T-helper 2 cell (primary cell): ENCODE measurements at places on chromosomes 4 and X.

DNA sequence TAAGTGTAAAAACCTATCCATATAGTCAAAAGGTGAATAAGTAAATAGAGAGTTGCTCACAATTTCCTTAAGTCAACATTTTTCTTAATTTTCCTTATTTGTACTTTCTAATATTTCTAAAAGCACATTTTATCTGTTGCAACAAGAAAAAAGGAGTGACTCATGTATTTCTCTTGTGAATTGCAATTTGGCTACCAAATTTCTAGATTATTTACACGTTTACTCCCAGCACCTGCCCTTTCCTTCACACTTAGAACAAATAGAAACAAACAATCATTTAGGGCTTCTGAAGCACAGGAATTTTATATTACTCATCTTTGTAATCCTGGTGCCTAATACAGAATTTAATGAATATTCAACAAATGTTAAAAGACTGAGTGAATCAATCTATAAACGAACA lies 22.2 kb downstream of the BTC start:
- DNase-seq: no peak

DNA sequence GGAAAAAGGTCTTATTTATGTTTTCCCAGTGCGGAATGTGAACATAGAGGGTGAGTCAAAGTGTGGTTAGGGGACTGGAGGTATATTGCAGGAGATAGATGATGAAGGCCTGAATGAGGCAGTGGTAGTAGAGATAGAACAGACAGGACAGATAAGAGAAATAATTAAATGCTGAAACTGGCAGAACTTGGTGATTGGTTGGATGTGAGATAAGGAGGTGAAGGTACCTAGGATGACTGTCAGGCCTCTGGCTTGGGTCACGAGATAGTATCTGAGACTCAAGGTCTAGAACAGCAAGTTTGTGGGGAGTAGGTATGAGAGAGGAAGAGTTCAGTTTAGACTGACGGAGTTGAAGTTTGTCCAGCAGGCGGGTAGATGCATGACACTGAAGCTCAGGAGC lies 3.5 kb downstream of the MND1 start:
- DNase-seq: peak; percentile 78

GRCh38 chr4:181578911-181579310 lies 664.3 kb upstream of the TENM3 start:
- no peak for DNase-seq

- no peak for DNase-seq
Observed at GRCh38 chr4:130705023-130705422, 1609.1 kb downstream of the C4orf33 start.

DNA sequence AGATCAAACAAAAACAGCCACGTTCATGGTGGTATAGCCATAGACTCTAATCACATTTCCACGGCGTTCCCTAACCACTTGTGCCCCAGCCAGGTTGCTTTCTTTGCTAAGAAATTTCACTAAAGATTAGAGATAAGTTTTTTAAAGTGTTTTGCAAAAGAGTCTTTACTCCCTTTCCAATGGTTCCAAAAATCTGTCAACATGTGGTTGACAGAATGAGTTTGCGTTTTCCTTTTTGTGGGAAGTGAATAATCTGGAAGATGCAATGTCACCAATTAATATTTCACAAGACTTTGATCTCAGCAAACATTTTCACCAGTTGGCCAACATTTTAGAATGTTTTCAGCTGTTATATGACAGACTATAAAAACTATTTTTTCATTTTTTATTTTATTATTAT lies 35.3 kb downstream of the CXCL1 start:
- no peak for DNase-seq

- DNase-seq: no peak
Observed at GRCh38 chr4:76606645-76607265, 171.7 kb downstream of the SHROOM3 start.

DNA sequence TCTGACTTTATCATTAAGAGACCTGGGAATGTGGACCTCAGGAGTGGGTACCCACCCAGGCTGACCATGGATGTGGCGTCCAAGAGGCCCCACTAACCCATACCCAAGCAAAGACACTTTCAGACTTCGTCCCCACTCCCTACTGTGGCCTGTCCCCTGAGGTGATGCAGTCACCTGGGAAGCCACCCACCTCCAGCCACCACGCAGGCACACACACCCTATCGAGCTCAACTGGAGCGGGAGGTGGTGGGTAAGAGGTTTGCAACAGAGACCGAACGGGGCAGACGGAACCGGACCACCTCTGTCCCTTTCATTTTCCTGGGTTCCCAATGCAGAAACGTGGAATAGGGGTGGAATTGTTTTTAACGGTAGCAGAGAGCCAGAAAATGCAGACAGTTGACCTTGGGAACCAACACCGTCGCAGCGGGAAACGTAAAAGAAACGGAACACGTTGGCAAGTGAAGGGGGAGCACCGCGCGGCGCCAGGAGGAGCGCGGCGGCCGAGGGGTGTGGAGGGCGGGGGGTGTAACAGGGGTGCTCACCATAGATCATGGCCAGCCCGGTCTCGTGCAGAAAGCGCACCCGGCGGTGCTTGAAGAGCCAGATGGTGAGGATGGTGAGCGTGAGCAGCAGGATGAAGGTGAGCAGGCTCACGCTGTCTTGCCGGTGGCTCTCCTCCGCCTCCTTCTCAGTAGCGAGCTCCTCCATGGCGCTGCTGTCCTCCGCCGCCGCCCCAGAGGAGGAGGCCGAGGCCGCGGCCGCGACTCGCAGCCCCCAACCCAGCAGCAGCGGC lies 559 bp downstream of the SLC9A7 start:
- no peak for DNase-seq

DNA sequence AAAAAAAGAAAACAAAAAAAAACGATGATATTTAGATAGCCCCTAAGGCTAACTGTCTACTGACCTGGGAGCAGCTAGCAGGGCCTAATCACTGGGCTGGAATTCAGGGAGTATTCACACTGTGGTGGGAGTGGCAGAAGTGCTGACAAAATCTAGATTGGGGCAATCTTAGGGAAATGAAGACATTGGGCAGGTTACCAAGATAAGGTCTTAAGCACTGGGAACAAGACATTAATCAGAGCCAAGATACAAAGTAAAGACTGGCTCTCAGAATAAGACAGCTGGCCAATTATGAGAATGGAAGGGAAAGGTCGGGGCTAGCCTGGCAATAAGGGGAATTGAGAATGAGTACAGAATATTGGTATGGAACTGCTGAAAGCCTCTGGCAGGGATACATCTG lies 100.2 kb upstream of the GRIA3 start:
- DNase-seq: no peak

DNA sequence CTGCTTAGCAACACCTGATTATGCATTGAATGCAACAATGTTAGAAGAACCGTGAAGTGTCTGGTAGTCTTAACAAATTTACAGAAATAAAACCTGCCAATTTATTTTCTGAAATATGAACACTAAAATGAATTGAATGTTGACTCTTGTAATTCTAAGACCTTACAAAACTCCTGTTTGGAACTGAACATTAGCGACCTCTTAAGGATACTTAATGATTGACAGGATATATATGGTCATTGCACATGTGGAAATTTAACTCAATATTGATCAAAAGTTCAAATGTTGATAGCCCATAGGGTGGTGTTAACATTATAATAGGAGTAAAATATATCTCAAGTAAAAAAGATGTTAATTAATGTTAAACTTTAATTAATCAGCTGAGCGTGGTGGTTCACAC lies 79.1 kb downstream of the TECRL start:
- no peak for DNase-seq

GRCh38 chr4:183722731-183723560 lies 63.9 kb downstream of the TRAPPC11 start:
- DNase-seq: peak; percentile 10

GRCh38 chrX:80876877-80877276 lies 67.2 kb upstream of the BRWD3 start:
- DNase-seq: no peak

DNA sequence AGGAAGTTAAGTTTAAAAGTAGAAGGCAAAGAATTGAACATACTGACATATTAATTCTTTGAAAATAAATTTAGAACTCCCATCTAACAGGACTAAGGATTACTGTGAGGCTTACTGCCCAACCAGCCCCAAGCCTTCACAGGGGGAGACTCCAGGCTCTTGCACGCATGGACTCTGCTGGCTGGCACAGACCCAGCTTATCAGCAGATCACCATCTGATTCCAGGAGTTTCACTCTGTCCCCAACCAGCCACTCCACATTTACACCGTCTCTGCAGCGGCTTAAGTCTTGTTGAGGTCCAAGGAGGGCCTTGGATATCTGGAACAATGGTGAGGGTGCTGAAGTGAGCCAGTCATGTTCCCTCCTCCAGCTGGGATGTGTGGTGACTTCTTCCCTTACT lies 16.4 kb upstream of the OTUD4 start:
- DNase-seq: no peak

DNA sequence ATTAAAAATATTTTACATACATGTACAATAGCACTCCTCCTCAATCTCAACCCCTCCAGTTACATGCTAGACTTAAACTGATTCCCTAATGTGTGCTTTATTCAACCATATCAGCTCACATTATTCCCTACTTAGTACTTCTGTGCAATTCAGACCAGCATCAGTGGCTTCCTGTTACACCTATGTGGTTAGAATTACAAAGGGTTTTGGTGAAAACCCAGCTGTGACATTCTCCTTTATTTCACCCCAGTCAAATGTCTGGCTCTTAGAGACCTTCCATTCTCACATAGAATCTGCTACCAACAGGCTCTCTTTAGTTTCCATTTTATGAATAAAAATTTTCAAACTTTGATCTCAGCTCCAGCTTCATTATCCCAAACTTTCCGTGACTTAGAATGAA lies 85.2 kb upstream of the SLC7A11 start:
- no peak for DNase-seq

GRCh38 chr4:17336524-17336961 lies 175.3 kb downstream of the QDPR start:
- DNase-seq: no peak

GRCh38 chrX:30414144-30414543 lies 105.0 kb upstream of the NR0B1 start:
- no peak for DNase-seq

DNA sequence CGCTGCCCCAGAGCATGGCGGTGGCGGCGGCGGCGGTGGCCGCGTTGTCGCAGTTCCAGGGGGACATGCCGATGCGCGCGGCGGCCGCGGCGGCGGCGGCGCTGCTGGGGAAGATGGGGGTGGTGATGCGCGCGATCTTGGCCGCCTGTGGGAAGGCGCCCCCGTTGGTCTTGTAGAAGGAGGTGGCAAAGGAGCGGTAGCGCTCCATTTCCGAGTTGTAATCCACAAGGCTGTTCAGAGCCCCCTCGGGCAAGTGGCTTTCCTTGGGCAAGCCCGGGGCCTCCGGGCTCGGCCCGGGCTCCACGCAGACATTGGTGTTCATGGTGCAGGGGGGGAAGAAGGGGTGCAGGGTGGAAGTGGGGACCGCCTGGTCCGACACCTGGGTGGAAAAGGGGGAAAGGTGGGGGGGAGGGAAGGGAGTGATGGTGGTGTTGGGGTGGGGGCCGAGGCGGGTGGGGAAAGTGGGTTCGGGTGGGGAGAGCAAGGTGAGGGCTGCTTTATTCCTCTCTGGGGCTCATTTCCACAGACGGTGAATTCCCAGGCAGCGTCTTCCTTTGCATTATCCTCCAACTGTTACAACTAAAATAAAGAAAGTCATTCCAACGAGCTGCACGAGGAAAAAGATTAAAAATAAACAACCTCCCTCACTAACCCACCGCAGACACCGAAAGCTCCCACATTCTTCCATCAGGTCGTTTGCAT lies 3.1 kb downstream of the CXXC4 start:
- peak; percentile 61 for DNase-seq

DNA sequence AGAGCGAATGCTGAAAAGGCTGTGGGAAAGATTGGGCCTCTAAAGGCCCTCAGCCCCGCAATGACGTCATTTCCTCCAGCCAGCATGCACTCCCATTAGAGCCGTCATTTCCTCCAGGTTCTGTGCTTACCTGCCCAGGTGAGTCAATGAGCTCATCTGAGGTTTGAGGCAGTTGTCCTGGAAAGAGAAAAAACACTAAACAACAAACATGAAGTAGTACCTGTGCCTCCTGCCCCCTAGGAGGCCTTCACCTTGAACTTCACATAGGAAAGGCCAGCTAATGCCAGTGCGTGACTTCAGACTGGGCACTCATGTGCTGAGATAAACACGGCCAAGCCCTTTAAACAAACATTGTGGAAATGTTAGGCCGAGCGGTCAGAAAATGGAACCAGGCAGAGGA lies 55.9 kb downstream of the FHDC1 start:
- no peak for DNase-seq

- no peak for DNase-seq
Observed at GRCh38 chr4:15502384-15502783, 32.7 kb downstream of the CC2D2A start.

- DNase-seq: no peak
Observed at GRCh38 chr4:143421609-143422008, 84.9 kb downstream of the GAB1 start.

DNA sequence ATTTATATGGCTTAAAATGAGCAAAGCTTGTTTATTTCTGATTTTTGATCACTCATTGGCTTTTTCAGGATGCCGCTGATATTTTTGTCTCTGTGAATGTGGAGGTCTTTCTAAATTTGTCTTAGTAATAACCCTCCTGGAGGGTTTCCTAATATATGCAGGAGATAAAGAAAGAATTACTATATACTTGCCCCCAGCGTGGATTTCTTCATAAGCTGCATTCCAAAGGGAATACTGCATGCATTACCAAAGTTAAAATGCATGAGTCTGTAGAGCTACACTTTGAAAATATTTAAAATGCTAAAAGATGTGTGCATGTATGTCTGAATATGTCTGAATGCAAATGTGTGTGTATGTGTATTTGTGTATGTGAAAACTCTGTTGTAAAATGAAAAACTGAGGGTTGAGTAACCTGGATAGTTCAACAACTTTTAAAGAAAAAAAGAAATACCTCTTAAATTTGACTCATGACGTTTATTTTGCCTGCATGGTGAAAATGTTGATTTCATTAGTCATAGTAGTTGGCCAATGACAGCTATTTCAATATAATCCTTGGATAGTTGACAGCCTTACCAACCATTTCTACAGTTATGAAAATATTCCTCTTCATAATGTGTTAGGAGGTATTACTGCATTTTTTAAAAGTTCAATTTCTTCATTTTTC lies 113.2 kb upstream of the ZNF827 start:
- no peak for DNase-seq

DNA sequence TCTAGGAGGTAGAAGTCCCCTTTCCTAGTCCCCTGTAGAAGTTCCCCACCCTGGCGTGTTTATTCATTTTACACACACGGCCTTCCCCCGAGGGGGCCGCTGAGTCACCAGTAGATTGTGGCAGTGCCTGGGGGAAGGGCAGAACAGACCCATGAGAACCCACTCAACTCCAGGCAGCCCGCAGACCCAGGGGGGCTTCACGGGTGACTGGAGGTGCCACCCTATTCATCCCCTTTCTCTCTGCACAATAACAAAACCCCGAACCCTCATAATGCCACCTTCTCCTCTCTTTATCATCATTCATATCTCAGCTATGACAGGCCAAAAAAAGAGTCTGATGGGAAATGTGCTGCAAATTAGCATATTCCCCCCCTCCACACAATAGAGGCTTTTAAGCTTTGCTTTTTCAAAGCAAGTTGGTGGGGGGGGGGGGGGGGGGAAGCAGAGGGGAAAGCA lies 20.4 kb upstream of the GPM6B start:
- no peak for DNase-seq
